ENCODE measurements at places on chromosomes 1 and 21.
A peak's percentile ranks its signal among the peaks of the same experiment; 100 is the strongest.

- DNase-seq, result no peak
These were observed 1.8 kb downstream of the MX2 start for GRCh38 chr21:41363370-41364270.

DNA sequence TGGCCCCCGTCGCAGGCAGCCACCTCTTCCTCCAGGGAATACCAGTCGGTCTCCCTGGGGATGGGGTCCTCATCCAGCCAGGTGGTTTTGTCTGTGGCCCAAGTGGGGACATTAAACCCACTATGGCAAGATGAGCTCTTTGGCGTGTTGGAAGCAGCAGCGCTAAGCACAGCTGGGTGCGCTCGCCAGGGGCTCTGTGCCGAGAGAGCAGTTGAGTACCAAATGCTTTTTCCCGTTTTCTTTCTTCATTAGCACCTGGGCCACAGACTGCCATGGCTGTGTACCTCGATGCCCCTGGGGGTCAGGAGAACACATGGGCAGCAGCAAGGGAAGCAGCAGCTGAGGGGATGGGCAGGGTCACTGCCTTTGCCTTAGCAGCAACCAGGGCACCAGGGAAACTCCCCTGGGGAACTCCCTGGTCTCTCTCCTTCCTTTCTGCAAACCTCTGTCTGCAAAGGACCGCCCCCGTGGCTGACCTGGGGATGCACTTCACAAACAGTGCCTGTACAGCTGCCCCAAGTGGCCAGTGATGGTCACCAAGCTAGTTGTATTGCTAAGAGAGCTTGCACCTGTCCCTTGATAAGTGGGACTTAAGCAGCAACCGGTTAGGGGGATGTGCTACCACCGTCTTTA, 31.1 kb downstream of the EDARADD start:
- DNase-seq, result peak; percentile 38

DNA sequence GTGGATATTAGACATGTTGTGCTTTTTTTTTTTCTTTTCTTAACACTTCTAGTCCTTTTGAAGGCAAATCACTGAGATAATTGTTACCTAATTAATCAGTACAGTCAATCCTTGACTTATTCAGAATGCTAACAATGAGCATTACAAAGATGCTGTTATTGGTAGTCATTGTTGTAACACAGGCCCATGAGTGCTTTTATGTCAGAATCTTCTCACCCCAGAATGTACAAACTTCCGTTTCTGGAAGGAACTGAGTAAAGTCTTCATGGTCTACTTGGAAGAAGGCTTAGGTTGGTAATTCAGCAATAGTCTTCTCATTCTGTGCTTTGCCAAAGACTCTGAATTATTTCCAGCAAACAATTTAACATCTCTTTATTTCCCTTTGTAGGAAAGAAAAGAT, 3.1 kb downstream of the KCNK1 start:
- no peak for DNase-seq

DNA sequence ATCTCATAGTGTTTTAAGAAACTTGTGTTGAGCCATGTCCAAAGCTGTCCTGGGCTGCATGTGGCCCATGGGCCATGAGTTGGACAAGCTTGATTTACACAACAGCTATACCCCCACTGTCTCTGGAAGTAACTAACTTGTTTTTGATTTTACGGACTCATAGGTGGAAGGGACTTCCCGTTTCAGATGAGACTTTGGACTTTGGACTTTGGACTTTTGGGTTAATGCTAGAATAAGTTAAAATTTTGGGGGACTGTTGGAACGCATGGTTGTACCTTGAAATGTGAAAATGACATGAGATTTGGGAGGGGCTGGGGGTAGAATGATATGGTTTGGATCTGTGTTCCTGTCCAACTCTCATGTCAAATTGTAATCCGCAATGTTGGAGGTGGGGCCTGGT, 52.6 kb upstream of the ZSWIM5 start:
- no peak for DNase-seq

DNA sequence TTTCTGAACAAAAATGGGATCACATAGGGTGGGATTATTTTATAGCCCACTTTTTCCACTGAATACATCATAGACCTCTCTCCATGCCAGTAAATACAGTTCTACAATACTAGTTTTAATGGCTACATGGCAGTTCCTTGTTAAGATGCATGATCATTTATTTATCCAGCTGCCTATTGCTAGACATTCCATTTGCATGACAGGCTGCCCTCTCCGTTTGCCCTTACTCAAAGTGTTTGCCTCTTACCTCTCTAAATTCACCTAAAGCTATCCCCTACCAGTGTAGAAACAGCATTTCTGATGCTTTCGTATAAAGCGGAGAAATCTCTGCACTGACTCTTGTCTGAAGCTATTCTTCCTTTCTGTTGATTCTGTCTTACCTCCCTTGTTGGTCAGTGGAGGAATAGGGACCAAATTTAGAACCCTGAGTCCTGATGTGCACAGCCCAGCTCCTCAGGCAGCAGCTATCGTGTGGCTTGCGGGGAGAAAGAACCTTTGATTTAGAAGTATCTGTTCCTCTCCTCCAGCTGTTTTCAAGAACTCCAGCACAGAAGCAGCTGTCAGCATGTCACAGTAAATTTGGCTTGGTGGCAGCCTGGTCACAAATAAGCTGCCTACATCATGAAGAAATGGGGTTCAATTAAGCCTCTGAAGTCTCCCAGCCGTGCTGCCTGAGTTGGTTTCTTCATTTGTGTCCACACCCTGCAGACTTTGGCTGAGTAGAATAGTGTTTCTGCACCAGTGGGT, 337.3 kb downstream of the PRDM2 start:
- no peak for DNase-seq

GRCh38 chr1:98931128-98931835, 73.4 kb downstream of the PLPPR5 start:
- DNase-seq, result no peak

- no peak for DNase-seq
These were observed 28.4 kb downstream of the EVI5 start for GRCh38 chr1:92756537-92756936.

- DNase-seq, result no peak
These were observed 15.4 kb upstream of the ZBTB21 start for GRCh38 chr21:42025376-42026081.

DNA sequence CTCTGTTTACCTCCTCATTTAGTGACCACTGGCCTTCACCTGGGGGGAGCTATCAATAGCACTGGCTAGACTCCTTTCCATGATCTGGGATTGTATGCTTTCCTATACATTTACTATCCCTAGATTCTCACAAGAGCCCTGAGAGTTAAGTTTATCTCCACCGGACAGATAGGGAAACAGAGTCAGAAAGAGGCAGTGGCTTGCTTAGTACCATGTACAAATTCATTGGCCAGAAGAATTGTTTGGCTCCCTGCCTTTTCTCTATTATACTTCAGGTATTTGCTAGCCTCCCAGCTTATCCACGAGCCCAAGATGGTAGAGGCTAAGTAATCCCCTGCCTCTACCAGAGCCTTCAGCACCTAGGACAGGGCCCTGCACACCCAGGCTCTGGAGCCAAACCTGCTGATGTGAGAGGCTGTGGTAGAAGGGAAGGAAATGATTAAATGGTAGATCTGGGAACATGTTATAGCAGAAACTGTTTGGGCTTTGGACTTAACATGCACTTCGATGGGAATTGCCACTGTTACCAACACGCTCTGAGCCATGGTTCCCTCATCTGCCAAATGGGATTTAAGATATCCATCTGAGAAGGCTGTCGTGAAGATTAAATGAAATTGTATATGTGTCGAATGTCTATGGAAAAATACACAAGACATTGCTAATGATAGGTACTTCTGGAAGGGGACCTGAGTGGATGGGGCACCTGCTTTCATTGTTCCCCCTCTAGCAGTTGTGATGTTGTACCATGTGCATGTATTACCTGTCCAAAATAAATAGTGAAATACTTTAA, 3.1 kb upstream of the BLACAT1 start:
- DNase-seq, result no peak

DNA sequence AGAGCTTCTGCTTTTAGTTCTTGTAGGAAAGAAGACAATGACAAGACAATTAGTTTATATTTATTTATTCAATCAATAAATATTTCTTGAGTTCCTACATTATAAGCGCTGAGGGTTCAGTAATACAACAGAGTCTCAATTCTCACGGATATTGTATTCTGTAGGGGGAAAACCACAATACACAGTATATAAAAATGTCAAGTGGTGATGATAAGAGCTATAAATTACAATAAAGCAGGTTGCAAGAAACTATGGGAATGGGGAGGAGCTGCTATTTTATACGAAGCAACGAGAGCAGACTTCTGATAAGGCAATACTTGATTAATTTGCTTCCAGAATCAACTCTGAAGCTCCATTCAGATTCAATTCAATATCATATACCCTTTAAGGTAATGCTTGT, 10.6 kb upstream of the XCL1 start:
- no peak for DNase-seq
